ENCODE measurements at places on chromosomes 12 and 14. TPM values are rescaled to one million over a fixed set of nuclear protein-coding genes. Genes with fewer than 3 reads are reported as not detected.

- no peaks in the 10 kb centered on the region for H3K27me3 ChIP-seq
- no peak overlapping the region for H3K27ac ChIP-seq
- no peak for DNase-seq
- H3K36me3 ChIP-seq = no peaks in the 10 kb centered on the region
These were observed 23.5 kb upstream of the PYGL start for GRCh38 chr14:50967790-50968189.

Gene RNU6-8
- not detected for total RNA-seq

DNA sequence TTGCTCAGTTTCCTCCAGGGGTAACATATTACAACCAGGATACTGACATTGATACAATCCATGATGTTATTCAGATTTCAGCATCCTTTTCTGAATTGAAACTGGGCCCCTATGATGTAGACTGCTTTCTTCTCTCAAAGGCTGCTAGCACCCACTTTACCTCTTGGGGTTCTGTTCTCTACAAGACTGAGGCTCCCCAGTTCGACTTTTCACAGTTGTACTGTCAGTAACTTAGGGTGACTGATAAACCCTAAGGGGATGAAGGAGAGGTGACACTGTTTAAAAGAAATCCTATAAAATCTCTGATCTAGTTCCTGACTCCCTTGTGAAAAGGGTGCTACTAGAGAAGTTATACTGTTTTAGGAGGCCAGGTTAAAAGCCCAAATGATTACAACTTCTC lies 818 bp downstream of the VPS33A start:
- peaks cover 19% of the 10 kb centered on the region for H3K4me1 ChIP-seq
- no peak for DNase-seq
- peak overlapping the region; percentile 80 for H3K4me3 ChIP-seq
- peaks cover 26% of the 10 kb centered on the region for H3K36me3 ChIP-seq

Gene NINJ2
- 23.8 TPM for total RNA-seq

GRCh38 chr12:1318327-1319031 lies 275.9 kb downstream of the FBXL14 start:
- peak overlapping the region; percentile 38 for H3K27ac ChIP-seq
- no peaks in the 10 kb centered on the region for H3K27me3 ChIP-seq
- no peaks in the 10 kb centered on the region for H3K36me3 ChIP-seq
- no peak overlapping the region for H3K4me3 ChIP-seq

Gene TMEM119
- total RNA-seq = 34.6 TPM

Gene PIWIL1
- total RNA-seq = not detected

DNA sequence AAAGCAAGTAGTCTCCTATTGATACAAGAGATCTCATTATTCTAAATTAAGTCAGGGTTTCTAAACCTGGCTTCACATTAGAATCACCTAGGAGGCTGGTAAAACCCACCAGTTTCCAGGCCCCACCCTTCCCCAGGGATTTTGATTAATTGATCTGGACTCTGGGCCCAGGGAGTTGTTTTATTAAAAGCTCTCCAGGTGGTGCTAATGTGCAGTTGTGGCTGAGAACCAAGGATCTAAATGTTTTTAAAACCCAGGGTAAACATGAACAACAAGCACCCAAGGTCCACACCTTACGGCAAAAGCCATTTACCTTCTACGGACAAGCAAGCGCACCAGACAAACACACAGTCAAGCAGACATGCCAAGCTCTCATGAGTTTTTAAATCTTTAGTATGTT lies 73.9 kb downstream of the SLC2A13 start:
- no peak overlapping the region for H3K27ac ChIP-seq
- H3K27me3 ChIP-seq = no peaks in the 10 kb centered on the region
